H4 (cell line): ENCODE measurements at places on chromosomes 2 and 18. TPM values are rescaled to one million over a fixed set of nuclear protein-coding genes. Genes with fewer than 3 reads are reported as not detected.

- no peak for DNase-seq
Measured at GRCh38 chr2:58635801-58636375, 394.8 kb upstream of the FANCL start.

Gene NEU2
- total RNA-seq = not detected in 2 replicates

Gene STPG4
- not detected in 2 replicates for total RNA-seq

DNA sequence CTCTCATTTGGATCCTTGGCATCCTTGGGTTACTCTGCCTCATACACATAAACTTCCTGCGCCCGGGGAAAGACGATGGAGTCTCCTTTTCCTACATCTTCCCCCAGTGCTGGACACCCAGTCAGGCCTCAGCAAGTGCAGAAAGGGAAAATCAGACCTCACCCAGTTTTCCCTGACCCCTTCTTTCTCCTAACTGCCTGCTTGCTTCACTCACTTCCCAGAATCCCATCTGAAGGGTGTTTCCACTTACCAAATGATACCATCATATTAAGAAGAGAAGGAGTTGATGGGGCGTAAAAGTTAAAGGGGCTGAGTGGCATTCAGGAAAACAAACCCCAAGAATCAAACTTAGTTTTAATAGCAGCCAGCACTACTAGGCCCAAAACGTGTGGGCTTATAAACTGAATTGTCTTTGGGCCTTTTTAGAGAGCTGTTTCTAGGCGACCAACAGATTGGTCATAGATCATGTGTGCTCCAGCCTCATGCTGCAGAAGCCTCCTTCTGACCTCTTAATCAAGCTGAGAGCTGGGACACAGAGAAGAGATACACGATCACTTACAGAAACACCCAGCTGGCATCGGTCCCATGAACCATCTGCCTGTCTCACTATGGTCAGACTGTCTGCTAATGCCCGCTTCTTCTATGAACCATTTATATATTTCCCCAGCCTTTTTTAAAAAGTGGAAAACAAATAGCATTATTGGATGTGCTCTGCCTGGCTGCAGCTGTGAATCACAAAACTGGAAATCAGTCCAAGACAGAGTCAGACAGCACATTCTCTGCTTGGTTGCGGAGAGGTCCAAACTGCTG lies 165.7 kb upstream of the SLC14A2 start:
- no peak for DNase-seq

GRCh38 chr18:74146756-74147155 lies 878 bp downstream of the FBXO15 start:
- no peak for DNase-seq

DNA sequence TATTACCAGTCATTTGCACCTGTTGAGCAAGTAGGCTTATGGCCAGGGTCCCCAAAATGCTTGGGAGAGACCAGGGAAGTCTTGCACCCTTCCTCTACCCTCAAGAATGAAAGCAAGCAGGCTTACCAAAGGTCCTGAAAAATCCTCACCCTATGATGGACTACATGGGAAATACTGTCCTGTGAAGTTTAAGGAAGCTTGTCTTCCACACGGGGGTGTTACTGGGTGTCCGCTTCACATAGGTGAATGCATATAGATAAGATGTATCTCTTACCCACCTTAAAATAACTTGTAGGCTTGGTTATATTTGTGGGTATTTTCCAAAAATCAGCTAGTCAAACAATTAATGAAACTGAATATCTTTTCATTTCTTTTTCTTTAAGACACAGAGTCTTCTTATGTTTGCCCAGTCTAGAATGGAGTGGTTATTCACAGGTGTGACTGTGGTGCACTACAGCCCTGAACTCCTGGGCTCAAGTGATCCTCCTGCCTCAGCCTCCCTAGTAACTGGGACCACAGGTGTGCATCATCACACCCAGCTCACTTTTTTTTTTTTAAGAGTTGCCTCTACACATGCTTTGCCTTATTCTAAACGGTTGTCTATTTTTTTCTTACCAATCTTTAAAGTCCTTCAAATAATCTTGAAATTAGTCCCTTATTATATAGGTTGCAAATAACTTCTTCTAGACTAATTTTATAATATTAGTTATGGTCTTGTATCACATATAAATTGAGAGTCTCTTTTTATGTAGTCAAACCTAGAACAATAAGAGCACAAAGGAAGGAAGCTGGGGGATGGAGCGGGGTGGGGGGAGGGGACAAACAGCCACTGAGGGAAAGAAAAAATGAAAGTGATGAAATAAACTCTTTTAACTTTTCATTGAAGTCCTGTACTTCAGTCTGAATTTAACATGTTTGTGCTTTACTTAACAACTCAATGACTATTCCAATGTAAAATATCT lies 49.0 kb downstream of the CERKL start:
- no peak for DNase-seq

Gene CYRIA
- total RNA-seq = 0.33 and 0.53 TPM in 2 replicates

GRCh38 chr2:236847023-236847422 lies 238.7 kb upstream of the COPS8 start:
- DNase-seq = no peak

DNA sequence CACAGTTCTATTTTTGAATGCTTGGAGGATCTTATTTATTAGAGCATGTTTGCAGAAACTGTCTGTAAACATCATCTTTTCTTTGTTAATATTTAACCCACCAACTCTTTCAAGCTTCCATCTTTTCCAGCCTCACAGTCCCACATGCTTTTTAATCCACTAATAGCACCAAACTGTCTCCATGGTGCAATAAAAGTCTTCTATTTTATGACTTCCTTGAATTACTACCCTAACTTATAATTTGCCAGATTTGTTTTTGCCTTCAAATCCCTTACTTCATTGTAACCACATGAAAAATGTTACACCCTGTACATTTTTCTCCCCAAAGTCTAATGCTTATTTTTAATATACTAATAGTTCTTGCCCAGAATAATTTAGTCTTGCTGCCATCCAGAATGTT lies 792.6 kb downstream of the PLCL1 start:
- DNase-seq = no peak
